GM10248 (cell line): ENCODE measurements at places on chromosomes 11 and 22.

GRCh38 chr22:44267856-44268255 lies 44.9 kb downstream of the SHISAL1 start:
- no peak for DNase-seq

DNA sequence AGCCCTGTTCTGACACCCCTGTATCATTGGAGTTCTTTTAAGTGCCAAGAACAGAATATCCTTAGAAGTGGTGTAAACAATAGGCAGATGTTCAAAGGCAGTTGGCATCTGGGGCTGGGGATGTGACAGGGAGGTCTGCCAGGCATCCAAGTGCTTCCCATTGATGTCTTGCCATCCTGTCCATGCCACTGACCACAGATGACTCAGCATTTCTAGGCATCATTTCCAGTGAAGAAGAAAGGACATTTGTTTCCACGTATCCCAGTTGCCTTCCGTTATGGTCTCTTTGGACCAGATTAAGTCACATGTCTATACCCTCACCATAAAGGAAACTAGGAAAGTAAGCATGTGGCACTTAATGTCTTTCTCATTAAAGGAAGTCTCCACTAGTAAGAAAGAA lies 76.7 kb upstream of the BARX2 start:
- DNase-seq: no peak

- DNase-seq: no peak
Measured at GRCh38 chr22:40423310-40423688, 52.9 kb downstream of the SGSM3 start.

DNA sequence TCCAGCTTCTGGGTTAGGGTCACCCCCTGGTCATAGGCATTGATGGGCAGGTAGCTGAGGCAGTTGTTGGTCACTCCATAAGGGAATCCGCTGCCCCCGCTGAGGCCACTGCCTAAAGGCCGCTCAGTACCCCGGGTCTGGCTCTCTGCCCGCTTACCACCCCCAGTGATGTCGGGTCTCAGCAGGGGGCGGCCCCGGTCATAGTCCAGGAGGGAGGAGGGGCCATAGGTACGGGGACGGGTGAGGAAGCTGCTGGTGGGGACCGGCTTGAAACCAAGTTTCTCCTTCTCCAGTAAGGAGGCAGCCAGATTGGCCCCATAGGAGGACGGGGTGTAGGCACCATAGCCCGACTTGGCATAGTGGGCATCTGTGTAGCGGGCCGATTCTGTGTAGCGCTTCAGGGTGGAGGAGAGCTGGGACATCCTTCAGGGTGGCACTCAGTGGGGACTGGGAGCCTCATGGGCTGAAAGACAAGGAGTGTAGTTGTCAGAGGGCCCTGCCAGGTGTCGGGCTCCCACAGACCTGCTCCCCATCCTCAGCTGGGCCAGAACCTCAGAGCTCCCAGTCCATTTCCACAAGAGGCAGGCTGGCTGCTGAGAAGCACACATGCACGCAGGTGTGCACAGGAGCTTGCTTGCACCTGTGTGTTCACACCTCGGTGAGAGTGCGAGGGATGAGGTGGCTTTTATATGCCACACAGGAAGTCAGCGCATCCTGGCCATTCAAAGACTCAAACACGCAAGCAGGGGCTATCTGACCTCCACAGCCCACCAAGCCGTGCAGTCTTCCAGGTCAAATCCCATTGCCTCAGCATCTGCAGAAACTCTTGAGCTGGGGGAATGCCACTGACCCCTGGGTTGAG lies 8.2 kb downstream of the USP2 start:
- DNase-seq: no peak

DNA sequence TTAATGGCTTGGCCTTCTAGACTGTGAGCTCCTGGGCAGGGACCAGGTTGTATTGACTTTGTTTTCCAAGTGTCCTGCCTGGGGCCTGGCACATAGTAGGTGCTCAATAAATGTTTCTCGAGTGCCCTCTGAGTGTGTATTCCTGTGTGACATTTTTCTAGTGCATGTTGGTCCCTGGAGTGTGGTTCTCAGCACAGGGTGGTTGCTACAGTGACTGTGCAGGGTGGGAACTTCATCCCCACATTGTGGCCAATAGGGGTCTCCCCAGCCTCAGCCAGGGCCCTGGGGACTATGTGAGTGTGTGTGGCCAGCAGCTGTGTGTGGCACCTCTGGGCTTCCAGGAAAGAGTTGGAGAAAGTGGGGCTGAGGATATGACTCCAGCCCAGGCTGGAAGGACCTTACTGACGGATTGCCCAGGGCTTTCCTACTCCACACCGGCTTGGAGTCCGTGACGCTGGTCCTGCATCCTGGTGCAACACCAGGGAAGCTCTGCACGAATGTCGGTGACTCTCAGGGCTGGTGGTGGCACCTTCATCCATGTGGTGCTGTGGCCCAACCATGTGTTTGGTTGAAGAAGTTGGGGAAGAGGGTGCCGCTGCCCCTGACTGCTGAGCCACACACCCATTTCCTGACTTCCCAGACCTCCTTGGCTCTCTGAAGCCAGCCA lies 9.0 kb upstream of the MARK2 start:
- peak; percentile 41 for DNase-seq

GRCh38 chr11:81840380-81840779 lies 893.3 kb downstream of the FAM181B start:
- no peak for DNase-seq

DNA sequence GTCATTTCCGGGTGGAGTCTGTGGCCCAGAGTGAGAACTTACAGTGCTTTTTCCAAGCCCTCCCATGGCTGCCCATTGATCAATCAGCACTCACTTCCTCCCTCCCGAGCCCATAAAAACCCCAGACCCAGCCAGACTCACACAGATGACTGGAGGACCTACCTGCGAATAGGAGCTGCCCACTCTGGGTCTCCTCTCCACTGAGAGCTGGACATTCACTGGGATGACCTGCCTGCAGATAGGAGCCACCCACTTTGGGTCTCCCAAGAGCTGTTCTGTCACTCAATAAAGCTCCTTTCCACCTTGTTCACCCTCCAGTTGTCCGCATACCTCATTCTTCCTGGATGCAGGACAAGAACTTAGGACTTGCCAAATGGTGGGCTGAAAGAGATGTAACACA lies 56.0 kb upstream of the B3GNT6 start:
- no peak for DNase-seq

DNA sequence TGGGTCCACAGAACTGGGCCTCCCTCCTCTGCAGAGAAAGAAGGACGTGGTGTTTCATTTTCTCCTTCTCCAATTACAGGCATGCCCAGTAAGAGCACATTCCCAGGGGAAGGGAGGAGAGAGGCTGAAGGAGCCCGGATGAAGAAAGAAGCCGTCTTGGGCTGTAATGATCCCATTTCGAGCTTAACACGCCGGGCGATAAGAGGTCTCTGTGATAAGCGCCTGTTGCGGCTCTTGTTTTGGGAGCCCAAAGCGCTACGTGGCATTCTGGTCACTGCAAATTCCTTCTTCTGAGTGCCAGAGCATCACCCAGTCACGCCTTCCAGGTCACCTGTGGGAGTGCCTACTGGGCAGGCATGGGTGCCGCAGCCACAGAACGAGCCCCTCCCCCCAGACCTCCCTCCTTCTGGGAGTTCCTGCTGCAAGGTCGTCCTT lies 57.5 kb downstream of the ANO1 start:
- DNase-seq: no peak

- no peak for DNase-seq
Measured at GRCh38 chr22:43066844-43067385, 22.3 kb downstream of the TTLL1 start.

DNA sequence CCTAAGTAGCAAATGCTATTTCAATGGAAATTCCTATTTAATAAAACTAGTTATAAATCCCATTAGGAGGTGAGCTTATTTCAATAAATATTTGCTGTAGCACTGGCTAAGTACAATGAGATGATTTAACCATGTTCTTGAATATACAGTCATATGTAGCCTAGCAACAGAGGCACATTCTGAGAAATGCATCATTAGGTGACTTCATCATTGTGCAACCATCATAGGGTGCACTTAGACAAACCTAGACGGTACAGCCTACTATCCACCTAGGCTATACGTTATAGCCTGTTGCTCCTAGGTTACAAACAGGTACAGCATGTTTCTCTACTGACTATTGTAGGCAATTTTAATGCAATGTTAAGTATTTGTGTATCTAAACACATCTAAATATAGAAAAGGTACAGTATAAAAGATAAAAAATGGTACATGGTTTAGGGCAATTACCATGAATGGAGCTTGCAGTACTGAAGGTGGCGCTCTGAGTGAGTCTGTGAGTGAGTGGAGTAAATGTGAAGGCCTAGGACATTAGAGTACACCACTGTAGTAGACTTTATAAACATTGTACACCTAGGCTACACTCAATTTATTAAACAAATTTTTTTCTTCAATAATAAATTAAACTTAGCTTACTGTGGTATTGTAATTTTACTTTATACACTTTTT lies 350.1 kb downstream of the CASP12 start:
- DNase-seq: no peak

DNA sequence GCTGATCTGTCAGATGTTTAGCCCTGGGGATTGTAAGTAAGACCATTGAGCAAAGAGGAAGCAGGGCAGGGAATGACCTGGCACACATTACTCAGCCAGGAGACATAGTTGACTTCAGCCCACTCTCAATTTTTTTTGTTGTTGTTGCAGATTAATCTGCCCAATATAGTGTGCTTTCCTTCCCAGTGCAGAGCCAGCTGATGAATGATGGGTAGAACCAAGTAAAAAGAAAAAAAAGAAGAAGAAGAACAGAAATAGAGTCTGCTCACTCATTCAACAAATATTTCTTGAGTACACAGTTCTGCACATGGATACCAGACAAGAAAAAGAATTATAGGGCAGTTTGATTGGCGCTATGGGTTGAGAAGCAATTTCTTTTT lies 292.7 kb downstream of the ETS1 start:
- DNase-seq: no peak

- no peak for DNase-seq
Measured at GRCh38 chr22:30044369-30044768, 35.9 kb upstream of the HORMAD2 start.

GRCh38 chr11:123168955-123169484 lies 26.0 kb downstream of the CLMP start:
- no peak for DNase-seq

GRCh38 chr11:78958444-78958843 lies 383.8 kb upstream of the NARS2 start:
- DNase-seq: no peak

- no peak for DNase-seq
Measured at GRCh38 chr11:285021-285893, 3.7 kb upstream of the PGGHG start.

DNA sequence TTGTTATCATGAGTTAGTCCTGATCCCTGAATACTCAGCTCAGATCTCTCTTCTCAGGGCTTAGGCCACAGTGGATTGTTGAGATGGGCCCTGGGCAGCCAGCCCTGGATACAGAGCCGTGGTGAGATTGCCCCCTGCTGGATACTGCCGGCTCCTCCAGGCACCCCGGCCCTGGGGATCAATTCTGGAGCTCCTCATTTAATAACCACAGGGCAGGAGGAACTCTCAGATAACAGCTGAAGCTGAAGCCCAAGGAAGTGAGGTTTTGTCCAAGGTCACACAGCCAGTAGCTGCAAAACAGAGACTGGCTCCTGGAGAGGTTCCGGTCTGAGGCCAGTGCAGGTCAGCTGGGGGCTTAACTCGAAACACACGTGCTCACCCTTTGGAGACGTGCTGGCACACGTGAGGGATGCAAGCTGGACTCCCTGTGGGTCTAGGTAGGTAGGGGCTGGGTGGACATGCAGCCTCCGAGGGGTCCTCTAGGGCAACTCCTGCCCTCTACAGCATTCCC lies 16.0 kb downstream of the USH1C start:
- DNase-seq: peak; percentile 78

GRCh38 chr22:19620742-19621371 lies 93.4 kb upstream of the SEPTIN5 start:
- DNase-seq: no peak

DNA sequence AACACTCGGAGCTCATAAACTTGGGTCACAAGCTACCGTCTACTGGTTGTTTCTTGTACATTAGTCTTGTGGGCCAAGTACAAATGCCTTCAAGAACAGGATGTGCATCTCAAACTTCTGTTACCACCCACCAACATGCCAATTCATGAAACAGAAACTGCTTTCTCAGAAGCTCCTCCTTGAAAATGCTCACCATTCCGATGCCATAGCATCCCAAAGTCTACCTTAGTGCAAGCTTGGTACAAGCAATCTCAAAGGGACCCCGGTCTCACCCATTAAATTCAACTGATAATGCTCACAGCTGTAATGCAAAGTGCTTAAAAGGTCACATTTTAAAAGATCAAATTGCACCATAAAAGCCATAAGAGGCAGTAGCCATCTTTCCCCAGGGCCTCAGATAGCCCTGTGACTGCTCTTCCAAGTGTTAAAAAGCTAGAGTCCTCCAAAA lies 31.8 kb upstream of the CCDC34 start:
- no peak for DNase-seq

GRCh38 chr11:19679952-19680828 lies 32.4 kb upstream of the NAV2 start:
- no peak for DNase-seq

DNA sequence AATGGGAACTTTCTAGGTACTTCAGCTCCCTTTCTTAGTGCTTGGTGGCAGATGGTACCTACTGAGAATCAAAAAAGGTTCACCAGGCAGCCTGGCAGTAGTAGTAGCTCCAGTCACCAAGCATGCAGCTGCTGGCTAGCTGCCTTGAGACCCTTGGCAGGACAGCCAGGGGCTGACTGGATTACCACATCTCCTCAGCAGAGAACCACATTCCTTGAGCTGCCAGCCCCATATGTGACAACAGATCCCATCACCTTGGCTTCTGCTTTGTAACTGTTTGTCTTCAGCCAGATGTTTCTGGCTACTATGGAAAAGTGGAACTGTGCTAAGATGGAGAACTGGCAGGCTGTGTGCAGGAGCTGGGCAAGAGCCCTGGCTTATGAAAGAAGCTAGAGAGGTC lies 39.6 kb upstream of the CHRM4 start:
- DNase-seq: no peak

DNA sequence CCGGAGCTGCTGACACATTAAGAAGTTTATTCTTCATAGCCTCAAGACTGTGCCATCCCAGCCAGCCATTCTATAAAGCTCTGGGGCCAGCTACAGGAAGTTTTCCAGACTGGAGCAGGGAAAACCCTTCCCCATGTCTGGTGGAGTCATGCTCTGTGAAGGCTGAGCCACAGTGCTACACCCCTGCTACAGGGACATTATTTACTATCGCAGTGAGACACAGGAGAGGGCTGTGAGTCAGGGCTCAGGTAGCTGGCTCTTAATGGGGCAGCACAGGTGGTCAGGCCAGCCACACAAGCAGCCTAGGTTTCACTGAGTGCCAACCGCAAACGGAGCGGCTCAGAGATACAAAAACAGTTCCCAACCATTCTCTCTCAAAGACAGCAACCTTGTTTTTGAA lies 12.1 kb downstream of the HPS4 start:
- DNase-seq: no peak

GRCh38 chr11:71388637-71389235 lies 59.5 kb downstream of the DHCR7 start:
- DNase-seq: no peak

DNA sequence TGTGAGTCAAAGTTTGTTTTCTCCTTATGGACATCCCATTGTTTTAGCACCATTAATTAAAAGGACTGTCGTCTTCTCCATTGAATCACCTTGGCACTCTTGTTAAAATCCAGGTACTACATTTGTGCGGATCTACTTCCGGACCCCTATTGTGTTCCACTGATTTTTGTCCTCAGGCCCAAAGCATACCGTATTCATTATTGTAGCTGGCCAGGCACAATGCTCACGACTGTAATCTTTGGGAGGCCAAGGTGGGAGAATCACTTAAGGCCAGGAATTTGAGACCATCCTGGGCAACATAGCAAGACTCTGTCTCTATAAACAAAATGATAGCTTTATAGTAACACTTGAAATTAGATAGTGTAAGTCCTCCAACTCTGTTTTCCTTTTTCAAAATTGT lies 8.9 kb upstream of the GNB1L start:
- no peak for DNase-seq
